ENCODE measurements at places on chromosomes 6 and 20. TPM values are rescaled to one million over a fixed set of nuclear protein-coding genes. Genes with fewer than 3 reads are reported as not detected.

DNA sequence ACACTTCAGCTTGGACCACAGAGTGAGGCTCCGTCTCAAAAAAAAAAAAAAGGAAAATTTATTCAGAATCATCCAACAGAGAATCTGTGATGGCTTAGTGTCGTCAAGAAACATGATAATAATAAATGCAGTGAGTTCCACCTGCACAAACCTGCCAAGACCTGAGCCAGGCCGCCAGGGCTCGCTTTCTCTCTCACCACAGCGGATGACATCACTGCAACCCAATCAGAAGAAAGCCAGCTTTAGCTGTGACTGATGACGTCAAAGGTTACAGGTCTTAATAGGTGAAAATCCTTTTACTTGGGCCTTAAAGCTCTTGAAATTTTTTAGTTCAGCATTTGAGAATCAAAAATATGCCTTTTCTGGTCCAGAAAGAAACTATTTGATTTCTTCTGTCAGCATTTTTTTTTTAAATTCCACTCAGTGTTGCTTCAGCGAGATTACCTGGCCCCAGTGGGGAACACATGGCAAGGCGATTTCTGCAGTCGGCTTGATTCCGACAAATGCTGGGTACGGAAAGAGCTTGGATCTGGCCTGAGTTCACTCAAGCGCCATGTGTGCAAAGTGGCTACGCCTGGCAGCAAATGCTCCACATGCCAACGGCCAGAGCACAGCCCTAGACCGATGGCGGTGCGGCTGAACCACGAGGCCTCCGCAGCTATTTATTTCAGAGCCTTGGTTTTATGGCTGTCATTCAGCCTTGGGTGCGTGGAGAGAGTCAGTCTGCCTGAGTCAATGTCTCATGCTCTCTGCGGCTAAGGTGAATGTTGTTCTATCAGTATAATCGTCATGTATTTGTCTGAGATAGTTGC lies 105.7 kb upstream of the QKI start:
- no peaks in the 10 kb centered on the region for H3K4me1 ChIP-seq
- no peaks in the 10 kb centered on the region for H3K27me3 ChIP-seq
- H3K27ac ChIP-seq, result no peak overlapping the region
- no peak overlapping the region for H3K4me3 ChIP-seq

DNA sequence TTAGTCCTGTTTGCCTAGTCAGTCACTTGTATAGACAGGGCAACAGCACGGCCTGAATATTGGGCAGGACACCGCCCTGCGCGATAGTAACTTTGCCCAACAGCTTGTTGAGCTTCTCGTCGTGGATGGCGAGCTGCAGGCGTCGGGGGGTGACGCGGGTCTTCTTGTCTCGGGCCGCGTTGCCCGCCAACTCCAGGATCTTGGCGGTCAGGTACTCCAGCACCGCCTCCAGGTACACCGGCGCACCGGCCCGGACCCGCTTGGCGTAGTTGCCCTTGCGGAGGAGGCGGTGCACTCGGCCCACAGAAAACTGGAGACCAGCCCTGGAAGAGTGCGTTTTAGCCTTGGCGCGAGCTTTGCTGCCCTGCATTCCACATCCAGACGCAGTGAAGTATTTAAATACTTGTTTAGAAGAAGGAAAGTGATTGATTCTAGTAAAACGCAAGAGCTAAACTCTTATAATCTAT lies 92.8 kb upstream of the BTN3A2 start:
- H3K27ac ChIP-seq, result peak overlapping the region; percentile 95
- DNase-seq, result peak; percentile 84
- no peaks in the 10 kb centered on the region for H3K36me3 ChIP-seq
- H3K4me1 ChIP-seq, result peaks cover 29% of the 10 kb centered on the region
- no peaks in the 10 kb centered on the region for H3K27me3 ChIP-seq

DNA sequence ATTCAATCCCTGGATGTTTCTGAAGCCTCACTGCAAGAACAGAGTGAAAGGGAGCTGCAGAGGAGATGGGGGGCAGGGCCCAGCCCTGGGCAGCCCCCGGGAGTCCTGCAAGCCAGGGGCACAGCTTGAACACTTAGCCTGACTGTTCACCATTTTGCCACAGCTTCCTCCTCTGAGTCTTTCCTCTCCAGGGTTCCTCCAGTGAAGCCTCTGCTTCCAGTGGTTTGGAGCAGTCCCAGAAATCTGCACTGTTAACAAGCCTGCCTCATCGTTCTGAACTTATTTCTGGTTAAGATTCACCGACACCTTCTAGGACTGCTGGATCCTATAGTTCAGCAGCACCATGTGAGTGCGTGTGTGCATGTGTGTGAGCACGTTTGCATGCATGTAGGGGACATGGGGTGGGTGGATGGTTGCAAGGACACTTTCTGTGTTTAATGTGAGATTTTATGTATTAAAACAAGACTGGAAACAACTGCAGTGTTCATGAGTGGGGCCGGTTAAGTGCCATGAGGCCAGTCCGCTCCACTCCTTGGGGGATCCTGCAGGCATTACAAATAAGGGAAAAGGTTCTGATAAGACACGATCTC lies 24.6 kb downstream of the CEBPB start:
- H3K27ac ChIP-seq, result peak overlapping the region; percentile 69
- no peak for DNase-seq
- H3K27me3 ChIP-seq, result no peaks in the 10 kb centered on the region
- no peaks in the 10 kb centered on the region for H3K36me3 ChIP-seq
- H3K4me3 ChIP-seq, result no peak overlapping the region

DNA sequence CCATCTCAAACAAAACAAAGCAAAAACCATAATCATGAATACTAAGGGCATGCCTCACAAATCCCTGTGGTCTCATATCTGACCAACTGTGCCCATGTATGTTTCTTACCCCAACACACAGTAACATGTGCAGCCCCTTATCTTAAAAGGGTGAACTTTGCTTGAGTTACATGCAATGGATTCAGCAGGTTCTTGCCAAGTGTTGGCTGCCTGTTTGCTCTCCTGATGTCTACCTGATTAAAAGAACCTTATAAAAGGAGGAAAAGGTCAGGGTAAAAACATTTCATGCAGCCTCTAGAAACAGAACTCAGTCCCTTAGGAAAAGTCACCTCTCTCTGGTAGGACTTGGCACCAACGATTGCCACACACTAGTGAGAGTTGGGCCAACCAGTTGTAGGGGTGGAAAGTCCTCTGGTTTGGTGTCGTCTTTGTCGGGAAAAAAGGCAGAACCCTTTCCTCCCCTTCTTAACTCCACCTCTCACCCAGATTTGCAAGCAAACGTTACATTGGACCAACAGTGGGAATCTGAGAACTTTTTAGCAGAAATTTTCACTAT lies 14.0 kb upstream of the LRRN4 start:
- no peak overlapping the region for H3K27ac ChIP-seq
- H3K4me3 ChIP-seq, result no peak overlapping the region
- H3K4me1 ChIP-seq, result no peaks in the 10 kb centered on the region
- H3K27me3 ChIP-seq, result no peaks in the 10 kb centered on the region
- H3K36me3 ChIP-seq, result no peaks in the 10 kb centered on the region

- H3K36me3 ChIP-seq, result no peaks in the 10 kb centered on the region
- H3K4me1 ChIP-seq, result no peaks in the 10 kb centered on the region
- no peak for DNase-seq
- no peak overlapping the region for H3K4me3 ChIP-seq
Observed at GRCh38 chr20:8116067-8116811, 15.8 kb upstream of the PLCB1 start.

TAGAP gene
- 1.2 TPM for total RNA-seq
